ENCODE measurements at places on chromosomes 4 and X.

DNA sequence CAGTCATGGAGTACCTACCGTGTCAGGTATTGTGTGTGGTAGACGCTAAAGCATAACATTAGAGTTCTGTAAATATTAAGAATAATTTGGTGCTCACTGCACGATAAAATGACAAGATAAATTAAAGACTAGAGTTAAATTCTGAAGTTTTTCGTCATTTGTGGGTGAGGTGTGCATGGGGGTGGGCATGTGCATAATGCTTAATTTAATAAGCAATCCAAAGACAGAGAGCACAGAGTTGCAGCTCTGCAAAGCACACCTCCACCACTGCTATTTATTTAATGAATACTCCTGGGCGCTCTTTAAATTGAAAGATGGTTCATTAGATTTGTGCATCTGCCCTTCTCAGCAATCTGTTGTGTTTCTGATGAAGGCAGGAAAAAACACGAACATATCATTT lies 62.6 kb downstream of the GATB start:
- no peak for DNase-seq

DNA sequence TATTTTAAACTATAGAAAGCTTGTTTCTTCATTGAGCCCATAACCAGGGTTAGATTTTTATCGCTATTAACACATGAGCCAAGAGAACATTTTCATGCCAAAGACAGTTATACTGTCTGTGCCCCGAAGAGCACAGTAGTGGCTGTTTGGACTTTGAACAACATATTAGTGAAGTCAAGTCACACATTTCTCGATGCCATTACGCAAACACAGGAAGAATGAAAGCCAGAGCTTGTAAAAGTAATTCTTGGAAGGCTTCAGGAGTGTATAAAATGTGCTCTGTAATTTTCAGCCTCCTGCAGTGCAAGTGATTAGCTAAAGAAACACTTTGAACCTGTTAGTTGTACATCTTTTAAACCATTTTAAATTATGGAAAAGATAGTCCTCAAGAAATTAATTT lies 590.7 kb upstream of the PITX2 start:
- no peak for DNase-seq

DNA sequence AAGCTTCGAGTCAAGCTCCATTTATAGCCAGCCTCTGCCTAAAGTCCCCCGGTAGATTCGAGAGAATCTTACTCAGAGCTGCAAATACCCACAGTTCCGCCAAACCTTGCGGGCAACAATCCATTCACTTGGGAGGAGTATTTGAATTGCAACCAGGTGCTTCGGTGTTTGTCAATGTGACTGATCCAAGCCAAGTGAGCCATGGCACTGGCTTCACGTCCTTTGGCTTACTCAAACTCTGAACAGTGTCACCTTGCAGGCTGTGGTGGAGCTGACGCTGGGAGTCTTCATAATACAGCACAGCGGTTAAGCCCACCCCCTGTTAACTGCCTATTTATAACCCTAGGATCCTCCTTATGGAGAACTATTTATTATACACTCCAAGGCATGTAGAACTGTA lies 11.2 kb downstream of the CD40LG start:
- no peak for DNase-seq

- no peak for DNase-seq
These were observed 784 bp downstream of the MAP7D3 start for GRCh38 chrX:136250191-136251040.

- no peak for DNase-seq
These were observed 206.3 kb downstream of the CBR4 start for GRCh38 chr4:168803732-168804131.

DNA sequence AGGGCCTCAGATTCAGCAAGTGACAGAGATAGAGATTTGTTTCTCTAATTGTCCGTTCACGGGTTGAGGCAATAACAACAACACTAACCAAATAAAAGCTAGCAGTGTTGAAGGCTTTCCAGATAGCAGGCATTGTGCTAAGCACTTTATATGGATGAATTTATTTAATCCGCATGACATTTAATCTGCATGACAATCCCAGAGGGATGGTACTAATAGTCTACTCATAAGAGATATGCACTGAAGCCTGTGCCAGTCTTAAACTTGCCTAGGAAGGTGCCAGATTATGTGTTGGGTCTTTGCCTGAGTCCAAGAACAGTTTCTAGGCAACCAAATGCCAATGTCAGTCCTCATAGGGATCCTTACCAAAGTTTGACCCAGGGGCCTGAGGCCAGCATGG lies 37.7 kb upstream of the FAT1 start:
- no peak for DNase-seq

DNA sequence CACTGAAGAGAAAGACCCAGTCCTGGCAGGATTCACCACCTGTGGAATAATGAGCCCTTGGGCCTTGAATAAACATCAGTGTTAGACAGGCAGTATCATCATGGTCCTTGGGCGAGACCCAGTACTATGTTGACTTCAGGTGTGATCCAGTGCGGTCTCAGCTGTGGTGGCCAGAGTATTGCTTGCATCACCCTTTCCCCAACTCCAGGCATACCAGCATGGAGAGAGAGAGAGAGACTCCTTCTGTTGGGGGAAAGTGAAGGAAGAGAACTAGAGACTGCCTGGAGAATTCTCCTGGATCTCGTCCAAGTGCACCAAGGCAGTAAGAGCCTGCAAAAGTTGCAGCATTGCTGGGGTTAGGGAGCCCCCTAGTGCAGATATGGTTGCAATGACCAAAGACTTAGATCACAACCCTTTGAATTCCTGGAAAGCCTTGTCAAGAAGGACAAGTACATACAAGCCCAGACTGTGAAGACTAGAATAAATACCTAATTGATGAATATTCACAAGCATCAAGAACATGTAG lies 61.1 kb upstream of the VAMP7 start:
- DNase-seq: peak; percentile 56

DNA sequence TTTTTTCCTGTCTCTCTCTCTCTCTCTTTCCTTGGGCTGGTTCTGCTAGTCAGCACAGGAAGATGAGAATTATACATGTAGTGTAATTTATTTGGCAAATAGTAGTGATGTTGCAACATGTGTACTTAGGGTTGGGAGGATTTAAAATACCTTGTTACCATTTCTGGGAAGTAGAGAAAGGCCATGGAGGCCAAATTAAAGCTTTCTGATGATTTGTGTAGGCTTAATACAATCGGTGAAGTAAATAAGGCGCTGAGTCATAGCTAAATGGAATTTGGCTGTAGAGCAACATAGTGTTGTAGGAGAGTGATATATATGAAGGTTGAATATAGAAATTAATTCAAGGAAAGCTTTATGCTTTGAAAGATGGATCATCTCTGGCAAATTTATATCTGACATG lies 295.3 kb downstream of the GRID2 start:
- no peak for DNase-seq

DNA sequence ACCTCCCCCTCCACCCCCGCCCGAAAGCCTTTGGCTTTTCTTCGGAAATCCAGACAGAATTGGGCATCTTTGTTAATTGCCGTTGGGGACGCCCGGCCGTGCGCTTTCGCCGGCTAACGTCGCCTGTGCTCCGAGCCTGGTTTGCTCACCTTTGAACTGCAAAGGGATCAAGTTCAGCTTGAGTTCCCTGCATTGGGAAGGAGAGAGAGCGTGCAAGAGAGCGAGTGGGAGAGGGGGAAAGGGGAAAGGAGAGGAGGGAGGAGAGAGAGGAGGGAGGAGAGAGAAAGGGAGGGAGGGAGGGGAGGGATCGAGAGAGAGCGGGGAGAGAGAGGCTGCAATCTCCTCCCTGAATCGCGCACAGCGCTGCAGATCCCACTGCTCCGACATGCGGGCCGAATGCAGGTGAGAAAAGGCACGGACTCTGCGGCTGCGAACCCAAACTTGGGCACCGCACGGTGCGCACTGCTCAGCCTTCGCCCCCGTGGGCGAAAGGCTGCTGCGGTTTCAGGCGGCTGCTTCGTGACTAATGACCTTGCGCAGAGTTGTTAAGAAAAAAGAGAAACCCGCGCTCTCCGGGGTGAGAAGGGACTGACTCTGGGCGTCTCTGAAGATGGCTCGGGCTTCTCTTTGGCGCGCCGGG lies at the start of gene PCDH7:
Gene PCDH7 (plus strand): TSS at position 349 of the 640 bp plus-strand sequence. CDS start 1,054 bp downstream, outside the sequence.
- DNase-seq: no peak

- DNase-seq: no peak
These were observed 347.3 kb downstream of the CCSER1 start for GRCh38 chr4:90474484-90474883.

DNA sequence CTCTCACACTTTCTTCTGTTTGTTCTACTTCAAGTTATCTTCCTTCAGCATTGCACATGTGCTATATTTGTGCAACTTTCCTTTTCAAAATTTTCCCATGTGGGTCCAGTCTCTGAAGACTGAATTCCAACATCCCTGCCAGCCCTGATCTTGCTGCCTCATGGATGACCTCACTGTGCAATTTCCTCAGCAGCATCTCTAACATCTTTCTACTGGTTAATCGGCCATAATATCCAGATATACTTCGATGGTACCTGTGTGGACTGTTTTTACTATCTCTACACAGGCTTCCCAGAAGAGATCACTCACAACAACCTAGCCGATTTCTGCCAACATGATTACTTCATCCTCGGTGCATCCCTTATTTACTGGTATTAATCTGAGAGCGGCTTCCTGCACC lies 41.5 kb downstream of the GPM6A start:
- DNase-seq: no peak

- no peak for DNase-seq
These were observed 191.1 kb upstream of the ETNPPL start for GRCh38 chr4:108953941-108954340.

- no peak for DNase-seq
These were observed 149.3 kb upstream of the GYPA start for GRCh38 chr4:144289667-144290428.

DNA sequence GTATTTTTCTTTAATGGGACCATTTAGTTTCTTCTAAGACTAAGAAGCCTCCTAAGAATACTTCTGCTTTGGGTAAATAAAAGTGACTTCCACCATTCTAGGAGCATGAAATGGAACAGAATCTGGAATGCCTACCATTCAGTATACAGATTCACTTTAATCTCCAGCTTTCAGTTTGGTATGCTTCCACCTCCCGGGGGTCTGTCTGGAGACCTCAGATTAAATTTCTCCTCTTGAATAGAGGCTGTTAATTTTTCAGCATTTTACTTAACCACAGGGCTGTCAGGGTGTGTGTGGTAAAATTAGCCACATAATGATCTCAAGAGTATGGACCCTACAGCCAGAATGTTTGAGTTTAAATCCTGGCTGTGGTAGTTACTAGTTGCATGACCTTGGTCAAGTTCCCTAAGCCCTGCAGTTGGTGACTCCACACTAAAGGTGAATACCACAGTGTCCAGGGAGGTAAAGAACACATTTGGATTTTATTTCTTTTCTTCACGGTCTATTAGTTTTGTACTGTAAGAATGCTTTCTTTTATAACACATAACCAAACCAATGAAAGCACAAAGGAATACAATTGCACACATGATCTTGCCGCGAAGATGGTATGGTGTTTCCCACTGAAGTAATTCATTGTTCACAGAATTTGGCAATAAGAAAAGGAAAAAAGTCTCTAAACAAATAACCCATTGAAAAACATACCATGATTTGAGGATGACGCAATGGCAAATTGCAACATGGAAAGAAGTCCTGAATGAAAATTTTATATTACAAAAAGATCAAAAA lies 37.3 kb upstream of the TRIM2 start:
- DNase-seq: no peak

GRCh38 chr4:55358668-55359067 lies 12.6 kb downstream of the SRD5A3 start:
- DNase-seq: no peak

- DNase-seq: no peak
These were observed 31.7 kb upstream of the AREG start for GRCh38 chr4:74413265-74413664.

DNA sequence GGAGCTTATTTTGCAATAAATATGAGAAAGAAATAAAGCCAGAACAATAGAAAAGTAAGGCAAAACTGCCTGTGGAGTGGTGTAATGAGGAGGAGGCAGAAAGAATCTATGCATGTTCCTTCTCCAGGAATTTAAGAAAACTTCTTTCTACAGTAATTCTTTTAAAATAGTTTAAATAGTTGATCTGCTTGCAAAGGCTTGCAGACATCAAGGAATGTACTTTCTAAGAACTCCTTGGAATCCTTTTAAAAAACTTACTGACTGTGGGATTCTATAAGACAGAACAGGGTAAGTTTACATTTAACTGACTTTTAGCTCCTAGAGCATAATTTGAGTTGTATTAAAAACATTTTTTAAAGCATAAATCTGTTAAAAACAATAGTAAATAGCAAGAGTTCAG lies 63.2 kb upstream of the ALB start:
- DNase-seq: no peak

- no peak for DNase-seq
These were observed 177.3 kb upstream of the SLIT2 start for GRCh38 chr4:20074450-20074849.

DNA sequence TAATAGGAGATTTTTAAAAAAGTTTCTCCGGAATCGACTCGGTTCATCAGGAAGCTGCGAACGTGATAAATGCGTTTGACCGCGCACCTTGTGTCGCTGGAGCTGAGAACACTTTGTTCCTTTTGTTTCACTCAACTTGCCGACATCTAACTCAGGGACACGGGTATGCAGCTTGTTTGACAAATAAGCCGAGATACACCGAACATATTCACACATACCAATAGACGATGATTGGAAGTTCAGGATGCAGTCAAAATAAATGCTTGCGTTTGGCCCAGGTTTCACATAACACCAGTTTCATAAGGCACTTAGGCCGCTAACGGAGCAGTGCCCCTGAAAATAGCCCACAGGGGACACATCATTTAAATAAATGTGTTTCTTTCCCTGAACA lies 932 bp upstream of the SHISA3 start:
- DNase-seq: no peak

- no peak for DNase-seq
These were observed 9.9 kb downstream of the OGT start for GRCh38 chrX:71542825-71543224.

DNA sequence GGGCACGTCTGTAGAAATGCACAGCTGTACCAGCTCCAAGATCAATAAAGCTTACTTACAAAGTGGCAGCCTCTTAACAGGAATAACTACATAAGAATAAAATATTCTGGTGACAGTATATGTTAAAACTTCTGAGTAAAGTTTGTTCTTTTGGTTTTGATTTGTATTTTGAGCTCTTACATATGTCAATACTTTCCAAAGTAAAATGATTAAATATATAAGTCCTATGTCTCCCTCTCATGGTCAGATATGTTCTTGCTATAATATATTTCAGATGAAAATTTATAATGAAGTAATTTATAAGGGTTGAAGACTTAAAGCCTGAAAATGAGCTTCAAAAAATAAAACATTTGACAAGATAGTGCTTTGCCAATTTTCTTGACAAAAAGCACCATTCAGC lies 254.4 kb downstream of the NPFFR2 start:
- DNase-seq: no peak

DNA sequence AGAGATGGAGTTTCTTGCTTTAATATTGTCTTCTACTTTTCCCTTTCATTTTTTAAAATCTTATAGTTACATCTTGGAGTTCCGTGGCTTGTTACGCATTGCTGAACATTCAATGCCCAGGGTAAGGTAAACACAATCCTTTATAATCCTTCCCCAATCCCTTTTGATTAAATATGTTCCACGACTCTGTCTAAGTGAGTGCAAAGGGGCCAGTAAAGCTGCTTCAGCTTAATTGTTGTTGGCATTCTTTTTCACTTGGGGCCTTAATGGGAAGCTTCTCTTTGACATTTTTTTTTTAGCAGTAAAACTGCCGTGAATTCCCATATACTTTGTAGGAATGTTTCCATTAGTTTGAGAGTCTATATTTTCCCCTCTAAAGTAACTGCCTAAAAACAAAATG lies 1028.1 kb downstream of the C4orf33 start:
- DNase-seq: no peak

Measured in NCI-H1092 (cell line).